ENCODE measurements at places on chromosomes 3 and 15.

DNA sequence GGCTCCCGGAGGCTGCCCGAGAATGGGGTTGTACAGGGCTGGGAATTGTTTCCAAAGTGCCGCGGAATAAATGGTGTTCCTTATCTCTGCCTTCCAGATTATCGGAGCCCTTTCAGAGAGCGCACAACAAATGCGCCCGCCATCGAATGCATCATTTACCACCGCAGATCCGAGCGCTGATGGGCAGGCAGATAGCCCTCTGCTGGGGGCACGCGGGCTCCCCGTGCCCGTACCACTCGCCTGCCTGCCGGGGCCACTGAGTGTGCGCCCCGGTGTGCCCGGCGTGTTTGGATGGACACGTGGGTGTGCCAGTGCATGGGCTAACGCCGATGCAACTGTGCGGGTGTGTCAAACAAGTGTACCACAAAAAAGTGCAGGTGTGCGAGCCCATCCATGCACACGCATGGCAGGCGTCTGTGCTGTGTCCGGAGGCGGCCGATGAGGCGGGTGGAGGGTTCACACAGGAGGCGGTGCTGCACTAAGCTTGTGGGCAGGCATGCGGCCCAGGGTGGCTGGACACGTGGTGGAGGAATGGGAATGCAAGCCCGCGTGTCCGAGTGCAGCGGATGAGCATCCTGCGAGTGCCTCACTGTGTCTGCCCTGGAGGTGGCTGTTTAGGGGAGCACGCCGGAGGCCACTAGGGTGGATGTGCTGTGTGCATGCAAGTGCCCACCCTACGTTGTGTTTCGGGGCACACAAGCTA is 3.8 kb upstream of the GATA2 start:
- DNase-seq = no peak

GRCh38 chr15:59104602-59104911 is 389 bp upstream of the CCNB2 start:
- no peak for DNase-seq

DNA sequence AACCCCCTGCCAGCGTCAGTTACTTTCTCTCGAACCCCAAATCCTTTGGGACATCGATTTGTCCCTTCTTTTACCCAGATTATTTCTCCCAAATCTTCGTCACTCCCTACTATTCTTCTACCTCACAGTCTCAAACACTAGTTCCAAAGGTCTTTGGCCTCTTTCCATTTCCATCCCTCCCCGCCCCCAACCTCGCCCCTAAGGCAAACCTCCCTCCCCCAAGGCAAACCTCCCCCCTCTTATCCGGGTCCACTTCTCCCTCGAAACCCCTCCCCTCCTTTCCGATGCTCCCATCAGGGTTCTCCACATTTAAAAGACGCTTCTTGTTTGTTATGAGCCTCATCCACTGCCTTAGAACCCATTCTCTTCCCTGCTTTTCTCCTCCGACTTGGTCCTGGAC is 583 bp downstream of the EAF1 start:
- no peak for DNase-seq

GRCh38 chr3:32310918-32311839 is 72.7 kb downstream of the CMTM8 start:
- no peak for DNase-seq

GRCh38 chr3:32406486-32407408 is 15.1 kb downstream of the CMTM7 start:
- no peak for DNase-seq

GRCh38 chr15:25846377-25846776 is 16.8 kb downstream of the ATP10A start:
- DNase-seq = no peak

- DNase-seq = no peak
Observed at GRCh38 chr15:86876387-86876944, 796.8 kb downstream of the AGBL1 start.

- no peak for DNase-seq
Observed at GRCh38 chr3:57791245-57791644, 35.1 kb downstream of the SLMAP start.

GRCh38 chr3:9914011-9914410 is 2.9 kb upstream of the IL17RC start:
- DNase-seq = no peak

DNA sequence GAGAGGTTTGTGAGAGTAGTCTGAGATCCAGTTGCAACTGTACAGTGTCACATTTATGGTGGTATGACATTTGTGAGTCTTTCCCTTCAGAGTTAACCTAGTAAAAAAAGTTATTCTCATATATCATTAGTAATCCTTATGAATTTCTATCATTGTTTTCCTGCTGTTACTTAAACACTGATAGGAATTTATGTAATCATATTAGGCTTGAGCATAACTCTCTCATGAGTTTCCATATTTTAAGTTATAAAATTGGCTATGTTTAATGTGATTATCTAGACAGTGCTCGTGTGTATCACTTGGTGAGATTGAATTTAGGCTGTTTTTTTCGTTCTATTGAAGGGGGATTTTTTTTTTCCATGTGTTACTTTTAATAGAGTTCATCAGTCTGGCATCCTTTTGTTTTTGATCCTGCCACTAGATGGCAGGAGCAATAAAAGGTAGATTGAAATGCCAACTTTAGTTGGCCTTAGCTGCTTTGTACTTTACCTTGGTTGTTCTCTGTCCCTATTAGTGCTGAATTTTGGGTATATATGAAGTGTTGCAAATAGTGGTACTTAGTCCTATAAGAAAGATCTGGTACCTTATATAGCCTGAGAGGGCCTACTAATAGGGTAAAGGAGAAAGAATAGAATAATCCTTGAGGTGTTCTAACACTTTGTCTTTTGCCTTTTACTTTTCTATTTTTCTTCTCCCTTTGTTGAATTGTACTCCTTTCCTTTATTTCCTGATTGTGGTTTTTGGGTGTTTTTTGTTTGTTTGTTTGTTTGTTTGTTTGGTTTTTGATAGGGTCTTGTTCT is 17.9 kb downstream of the STT3B start:
- DNase-seq = no peak

- no peak for DNase-seq
Observed at GRCh38 chr15:55277116-55277564, 12.5 kb downstream of the RAB27A start.
